ENCODE measurements at places on chromosomes 6 and 20.

- peak; percentile 30 for DNase-seq
Measured at GRCh38 chr6:514396-514978, 122.9 kb downstream of the IRF4 start.

GRCh38 chr6:3190779-3191178, 33.4 kb upstream of the TUBB2A start:
- DNase-seq: no peak

GRCh38 chr20:59997896-59998295, 39.7 kb downstream of the CDH26 start:
- no peak for DNase-seq

DNA sequence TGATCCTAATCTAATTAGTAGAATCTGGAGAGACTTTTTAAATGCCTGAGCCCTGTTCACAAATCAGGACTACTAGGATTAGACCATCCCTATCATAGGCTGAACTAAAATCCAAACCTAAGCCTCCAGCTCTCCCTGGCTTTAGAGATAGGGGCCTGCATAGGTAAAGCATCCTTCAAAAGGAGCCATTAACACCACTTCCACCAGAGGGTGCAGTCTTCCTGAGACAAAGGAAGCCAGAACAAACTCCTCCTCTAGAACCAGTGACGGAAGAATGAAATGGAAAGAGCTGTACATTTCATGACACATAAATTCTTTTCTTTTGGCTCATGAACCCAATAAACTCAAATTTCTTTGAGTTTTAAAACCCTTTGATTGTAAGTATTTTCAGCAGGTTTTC, 291.2 kb upstream of the ADGRB3 start:
- DNase-seq: peak; percentile 3

GRCh38 chr6:13354331-13355042, 26.1 kb upstream of the TBC1D7 start:
- no peak for DNase-seq

GRCh38 chr6:167735084-167735950, 91.4 kb upstream of the AFDN start:
- DNase-seq: no peak

GRCh38 chr6:20188630-20189075, 23.6 kb downstream of the MBOAT1 start:
- DNase-seq: no peak

- no peak for DNase-seq
Measured at GRCh38 chr6:142975365-142975764, 30.4 kb upstream of the HIVEP2 start.

- DNase-seq: no peak
Measured at GRCh38 chr20:12086359-12086758, 168.7 kb downstream of the BTBD3 start.

DNA sequence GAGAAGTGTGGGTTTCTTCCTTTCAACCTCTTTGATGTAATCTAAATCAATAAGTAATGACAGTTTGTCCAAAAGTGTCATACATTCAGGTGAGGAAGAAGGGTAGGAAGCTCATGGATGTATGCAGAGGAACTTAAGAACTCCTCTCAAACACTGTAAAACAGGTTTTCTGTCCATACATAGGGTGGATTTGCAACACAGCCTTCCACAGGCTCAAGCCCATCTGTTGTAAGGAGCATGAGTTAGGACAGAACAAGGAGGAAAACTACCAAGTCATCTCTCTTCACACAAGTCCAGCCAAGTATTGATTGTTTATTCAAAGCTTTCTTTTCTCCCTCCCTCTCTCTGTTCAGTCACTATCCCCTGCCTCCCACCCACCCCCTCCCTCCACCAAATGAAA, 49.0 kb upstream of the CDYL start:
- no peak for DNase-seq
